ENCODE measurements at places on chromosomes 3 and 15.

DNA sequence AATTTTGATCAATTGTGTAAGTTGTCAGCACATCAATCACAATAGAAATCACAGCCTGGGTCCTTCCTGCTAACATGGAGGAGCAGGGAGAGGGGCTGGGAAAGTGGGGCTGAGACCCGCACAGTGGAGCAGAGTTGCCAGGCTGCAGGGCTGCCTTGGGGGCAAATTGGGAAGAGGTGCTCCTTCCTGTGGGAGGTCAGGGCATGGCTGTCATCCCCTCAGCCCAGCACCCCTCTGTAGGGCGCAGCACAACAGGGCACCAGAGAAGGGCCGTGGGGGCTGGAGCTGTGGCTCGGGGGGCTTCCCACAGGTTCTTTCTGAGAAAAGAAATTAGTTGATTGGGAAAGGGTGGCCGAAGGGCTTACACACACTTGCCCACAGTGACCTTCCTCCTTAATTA lies 126.3 kb downstream of the NSMCE3 start:
- DNase-seq = no peak

DNA sequence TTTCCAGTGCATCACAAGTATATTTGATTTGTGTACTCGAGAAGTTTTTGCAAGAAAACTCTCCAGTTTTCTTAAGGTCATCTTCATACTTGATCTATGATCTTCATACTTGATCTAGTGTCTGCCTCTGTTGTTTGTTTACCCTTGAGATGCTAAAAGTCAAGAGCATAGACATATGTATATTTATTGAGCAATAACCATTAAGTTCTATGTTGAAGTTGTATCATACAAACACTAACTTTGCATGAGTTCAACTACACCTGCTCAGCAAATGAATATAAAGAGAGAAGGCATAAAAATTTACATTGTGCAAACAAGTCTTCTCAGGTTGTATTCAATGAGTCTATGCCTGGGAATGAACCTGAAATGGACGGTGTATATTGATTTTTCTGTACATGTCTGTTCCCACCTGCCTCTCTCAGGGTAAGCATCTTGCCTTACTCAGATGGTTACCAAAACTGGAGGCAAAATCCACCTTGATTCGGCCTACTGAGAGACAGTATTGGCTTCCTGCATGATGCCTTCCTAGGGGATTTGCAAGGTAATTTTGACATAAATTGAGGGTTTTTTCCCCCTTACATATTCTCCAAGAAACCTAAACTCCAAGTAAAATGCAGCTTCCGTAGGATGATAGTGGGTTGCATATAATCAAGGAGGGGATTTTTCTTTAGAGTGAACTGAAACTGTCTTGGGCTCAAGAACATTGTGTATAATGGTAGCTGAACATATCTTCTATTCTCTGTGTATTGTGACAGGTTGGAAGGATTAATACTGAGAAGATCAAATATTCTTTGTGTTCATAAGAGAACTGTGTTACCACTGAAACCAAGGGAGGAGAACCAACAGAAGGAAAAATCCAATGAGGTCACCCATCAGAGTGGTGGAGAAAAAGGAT lies 110.4 kb downstream of the FILIP1L start:
- no peak for DNase-seq

- no peak for DNase-seq
These were observed 72.3 kb downstream of the TAMM41 start for GRCh38 chr3:11774296-11774877.

- no peak for DNase-seq
These were observed 15.3 kb upstream of the LAMB2 start for GRCh38 chr3:49148159-49148558.

DNA sequence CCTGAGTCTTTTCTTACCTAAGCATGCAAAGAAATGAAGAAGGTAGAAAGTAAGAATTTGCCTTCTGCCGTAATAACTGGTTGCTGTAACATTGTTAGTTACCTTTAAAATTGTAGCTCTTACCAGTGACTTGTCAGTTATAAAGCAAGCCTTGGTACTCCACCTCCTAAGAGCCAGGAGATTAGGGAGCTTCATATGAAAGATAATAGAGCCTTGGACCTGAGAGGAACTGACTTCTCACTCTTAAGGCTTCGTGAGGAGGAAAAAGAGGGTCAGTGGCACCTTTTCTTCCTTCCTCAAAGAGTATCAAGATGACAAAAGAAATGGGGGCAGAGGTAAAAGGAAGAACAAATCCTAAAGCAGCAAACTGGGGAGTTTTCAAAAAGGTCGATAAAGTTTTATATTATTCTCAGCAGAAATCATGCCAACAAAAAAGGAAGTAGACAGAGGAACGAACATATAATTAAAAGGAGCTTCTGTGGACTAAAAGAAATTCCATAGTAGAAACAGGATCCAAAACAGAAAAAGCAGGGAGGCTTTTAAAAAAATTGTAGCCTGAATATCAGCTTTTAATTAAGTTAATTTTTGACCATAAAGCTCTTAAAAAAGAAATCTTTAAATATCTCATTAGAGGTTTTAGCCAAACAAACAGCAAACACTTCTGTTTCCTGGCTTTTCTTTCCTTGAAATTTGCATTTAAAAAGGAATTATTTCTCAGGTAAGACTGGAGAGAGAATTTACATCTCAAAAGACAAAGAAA lies 847.1 kb upstream of the ALCAM start:
- DNase-seq = no peak

GRCh38 chr3:138691351-138691750 lies 82.8 kb downstream of the FAIM start:
- DNase-seq = no peak

DNA sequence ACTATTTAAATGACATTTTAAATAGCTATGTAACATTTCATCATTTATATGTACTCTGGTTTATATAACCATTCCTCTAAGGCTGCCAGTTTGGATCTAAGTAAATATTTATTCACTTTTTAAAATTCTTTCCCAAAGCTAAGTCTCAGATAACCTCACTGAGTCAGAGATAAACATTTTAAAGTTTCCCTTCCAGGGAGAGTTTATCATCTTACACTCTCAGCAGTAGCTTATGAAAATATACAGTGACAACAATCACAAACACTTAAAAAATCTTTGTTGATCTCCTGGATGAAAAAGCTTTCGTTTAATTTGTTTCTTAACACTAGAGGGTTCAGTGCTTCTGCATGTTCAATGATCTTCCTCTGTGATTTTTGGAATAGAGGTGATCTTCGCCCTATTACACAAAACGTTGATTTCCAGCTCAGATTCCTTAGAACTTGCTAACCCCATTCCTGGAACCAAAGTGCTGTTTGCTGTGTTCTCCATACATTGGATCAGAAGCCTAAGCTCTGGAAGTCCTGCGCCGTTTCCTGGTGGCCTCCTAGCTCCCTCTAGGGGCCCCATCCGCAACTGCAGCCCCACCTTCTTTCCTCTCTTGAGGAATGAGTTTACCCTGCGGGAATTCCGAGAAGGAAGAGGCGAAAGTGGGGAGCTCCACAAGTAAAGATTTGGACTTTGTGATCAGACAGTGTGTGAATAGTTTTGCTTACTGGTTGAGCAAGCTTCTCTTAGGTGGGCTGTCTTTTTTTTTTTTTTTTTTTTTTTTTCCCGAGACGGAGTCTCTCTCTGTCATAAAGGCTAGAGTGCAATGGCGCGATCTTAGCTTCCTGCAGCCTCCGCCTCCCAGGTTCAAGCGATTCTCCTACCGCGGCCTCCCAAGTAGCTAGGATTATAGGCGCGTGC lies 29.3 kb upstream of the SACM1L start:
- peak; percentile 12 for DNase-seq

DNA sequence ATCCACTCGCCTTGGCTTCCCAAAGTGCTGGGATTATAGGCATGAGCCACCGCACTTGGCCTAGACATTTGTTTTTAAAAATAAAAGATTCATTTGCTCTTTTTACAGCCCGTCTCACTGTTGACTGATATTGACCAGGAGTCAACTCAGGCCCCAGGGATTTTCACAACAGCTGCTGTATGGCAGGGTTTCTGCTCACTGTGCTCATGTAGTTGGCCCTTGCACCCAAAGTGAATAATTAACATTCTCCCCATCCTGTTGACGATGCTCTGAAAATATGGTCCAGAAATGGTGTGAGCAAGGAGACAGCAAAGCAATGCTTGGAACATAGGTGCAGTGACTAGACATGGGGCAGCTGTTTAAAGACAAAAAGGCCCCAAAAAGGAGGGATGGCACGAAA lies 2.9 kb upstream of the CCR5 start:
- DNase-seq = no peak

GRCh38 chr3:60186359-60186758 lies 1064.9 kb downstream of the FHIT start:
- no peak for DNase-seq

- DNase-seq = no peak
These were observed 20.3 kb downstream of the SLCO2A1 start for GRCh38 chr3:134009345-134010000.

- DNase-seq = no peak
These were observed 129.9 kb upstream of the UBE3A start for GRCh38 chr15:25568751-25569150.

DNA sequence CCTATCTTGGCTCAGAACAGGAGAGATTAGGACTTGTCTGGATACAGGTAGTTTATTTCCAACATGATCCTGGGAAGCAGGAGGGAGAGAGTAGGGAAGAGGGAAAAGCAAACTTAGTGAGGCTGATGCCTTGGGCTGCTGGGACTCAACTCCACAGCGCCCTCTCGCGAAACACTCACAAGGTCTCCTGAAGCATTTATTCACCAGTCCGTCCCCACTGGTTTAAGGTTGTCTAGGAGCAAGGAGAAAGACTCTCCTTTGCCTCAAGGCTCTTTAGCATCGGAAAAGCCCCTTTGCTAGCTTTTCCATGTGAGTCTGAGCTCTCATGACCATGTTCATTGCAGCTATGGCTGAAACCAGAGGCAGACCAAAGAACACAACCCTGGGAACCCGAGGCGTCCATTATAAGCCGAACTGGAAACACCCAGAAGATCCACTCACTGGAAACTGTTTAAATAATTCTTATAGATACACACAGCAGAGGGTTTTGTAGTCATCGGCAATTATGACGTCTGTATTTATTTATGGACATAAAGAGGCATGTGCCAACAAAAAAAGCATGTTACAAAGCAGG lies 244.5 kb downstream of the CD47 start:
- DNase-seq = no peak

GRCh38 chr3:42446111-42447050 lies 36.0 kb upstream of the LYZL4 start:
- DNase-seq = no peak

- no peak for DNase-seq
These were observed 27.8 kb upstream of the IGF2BP2 start for GRCh38 chr3:185852635-185853034.

DNA sequence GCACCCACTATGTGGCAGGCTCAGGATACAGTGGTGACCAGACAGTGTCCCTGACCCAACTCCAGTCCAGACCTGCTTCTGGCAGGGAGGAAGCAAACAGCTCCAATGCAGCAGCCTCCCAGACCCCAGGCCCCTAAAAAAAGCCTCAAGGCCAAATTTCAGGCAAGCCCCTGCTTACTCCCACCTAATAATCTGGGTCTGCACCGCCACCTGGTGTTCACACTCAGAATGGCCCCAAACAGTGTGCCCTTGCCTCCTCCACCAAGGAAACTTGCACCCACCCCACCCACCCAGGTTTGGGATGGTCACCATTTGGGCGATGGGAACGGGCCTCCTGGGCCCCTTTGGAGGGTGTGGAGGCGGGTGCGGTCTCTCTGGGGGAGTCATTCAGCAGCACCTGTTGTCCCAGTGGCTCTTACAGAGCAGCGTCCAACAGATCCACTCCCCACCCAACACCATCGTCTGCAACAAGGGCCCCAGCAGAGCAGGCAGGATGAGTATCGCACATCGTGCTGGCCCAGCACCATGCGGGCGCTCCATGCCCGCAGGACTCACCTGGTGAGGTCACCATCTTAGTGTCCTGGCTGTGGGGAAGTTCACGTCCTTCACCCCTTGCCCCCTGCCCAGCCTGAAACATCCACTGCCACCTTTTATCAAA lies 17.3 kb downstream of the C3orf18 start:
- peak; percentile 19 for DNase-seq

- no peak for DNase-seq
These were observed 156.0 kb downstream of the RPLP1 start for GRCh38 chr15:69608661-69609060.

GRCh38 chr15:92938387-92938786 lies 38.3 kb downstream of the CHD2 start:
- DNase-seq = no peak

DNA sequence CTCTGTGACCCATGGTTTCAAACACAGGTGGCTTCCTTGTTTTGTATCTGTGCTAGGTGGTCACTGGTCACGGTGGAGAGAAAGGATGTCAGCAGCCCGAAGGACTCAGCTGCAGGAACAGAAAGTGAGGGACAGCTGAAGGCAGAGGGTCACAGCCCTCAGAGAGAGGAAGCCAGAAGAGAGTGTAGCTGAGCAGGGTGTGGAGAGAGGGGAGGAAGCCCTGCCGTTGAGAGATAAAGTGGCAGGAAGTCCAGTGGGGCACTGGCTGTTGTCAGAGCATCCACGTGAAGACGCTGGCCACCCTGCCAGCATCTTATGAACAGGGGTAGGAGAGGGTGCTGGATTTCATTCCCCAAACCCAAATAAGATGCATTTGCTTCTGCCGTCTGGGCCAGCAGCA lies 36.9 kb downstream of the LIMD1 start:
- DNase-seq = no peak

- no peak for DNase-seq
These were observed 38.8 kb downstream of the SATB1 start for GRCh38 chr3:18386274-18386890.

DNA sequence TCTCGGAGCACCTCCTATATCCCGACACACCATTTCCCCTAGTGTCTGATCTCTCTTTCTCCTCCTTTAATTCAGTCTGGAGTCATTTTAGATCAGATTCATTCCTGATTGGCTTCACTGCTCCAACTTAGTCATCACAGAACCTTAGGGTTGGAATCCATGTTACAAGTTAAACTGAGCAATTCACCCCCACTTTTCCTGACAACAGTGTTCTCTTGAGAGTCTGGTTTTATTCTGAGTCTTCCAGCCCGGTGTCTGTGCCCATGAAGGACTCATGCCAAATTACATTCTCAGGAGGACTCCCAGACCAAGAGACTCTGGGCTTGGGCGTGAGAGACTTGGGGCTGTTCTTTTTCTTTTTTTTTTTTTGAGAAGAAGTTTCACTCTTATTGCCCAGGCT lies 57.5 kb downstream of the LPP start:
- DNase-seq = no peak

DNA sequence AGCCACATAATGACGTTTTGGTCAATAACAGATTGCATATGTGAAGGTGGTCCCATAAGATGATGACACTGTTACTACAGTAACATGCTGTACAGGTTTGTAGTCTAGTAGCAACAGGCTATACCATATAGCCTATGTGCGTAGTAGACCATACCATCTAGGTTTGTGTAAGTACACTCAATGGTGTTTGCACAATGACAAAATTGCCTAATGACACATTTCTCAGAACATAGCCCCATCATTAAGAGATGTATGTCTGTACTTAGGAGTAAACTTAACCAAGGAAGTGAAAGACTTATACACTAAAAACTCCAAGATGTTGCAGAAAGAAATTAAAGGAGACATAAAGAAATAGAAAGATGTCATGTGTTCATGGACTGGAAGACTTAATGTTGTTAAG lies 66.2 kb downstream of the RPLP1 start:
- DNase-seq = no peak

GRCh38 chr15:72850833-72851232 lies 67.3 kb upstream of the ADPGK start:
- no peak for DNase-seq
